NCI-H1436 treated with DMSO at 0.1 percent for 48 hours (cell line): ENCODE measurements at places on chromosomes 5 and 9.

DNA sequence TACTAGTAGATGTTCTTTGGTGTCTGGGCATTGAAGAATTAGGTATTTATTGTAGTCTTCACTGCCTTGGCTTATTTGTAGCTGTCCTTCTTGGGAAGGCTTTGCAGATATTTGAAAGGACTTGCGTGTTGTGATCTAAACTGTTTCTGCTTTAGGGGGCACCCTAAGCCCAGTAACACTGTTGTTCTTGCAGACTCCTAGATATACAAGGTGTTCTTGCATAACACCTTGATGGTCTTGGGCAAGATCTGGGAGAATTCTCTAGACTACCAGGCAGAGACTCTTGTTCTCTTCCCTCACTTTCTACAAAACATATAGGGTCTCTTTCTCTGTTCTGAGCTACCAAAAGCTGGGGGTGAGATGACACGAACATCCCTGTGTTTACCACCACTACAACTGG is 179.1 kb downstream of the FAM170A start:
- no peak for DNase-seq

DNA sequence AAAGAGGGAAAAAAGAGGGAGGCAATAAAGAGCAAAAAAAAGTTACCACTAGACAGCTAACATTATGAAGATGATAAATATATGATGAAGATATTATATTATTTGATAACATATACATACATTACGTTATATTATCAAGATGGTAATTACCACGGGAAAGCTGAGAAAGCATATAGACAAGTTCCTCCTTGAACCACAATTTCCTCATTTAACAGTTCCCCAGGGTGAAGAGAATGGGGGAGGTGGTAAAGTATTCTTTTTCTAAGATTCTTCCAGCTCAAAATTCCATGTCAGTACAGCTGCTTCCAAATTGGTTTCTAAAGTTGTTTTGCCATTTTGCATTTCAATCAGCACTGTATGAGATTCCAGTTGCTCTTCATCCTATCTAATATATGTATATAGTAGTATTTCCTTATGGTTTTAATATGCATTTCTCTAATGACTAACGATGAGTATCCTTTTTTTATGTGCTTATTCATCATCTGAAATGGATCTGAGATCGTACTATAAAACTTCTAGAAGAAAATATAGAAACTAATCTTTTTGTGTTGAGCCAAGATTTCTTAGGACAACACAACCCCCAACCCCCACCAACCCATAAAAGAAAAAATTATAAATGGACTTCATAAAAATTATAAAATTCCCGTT is 49.5 kb upstream of the C9orf72 start:
- no peak for DNase-seq

- DNase-seq: no peak
Measured at GRCh38 chr9:121981118-121981883, 111.8 kb downstream of the TTLL11 start.

GRCh38 chr5:72661405-72661804 is 154.2 kb upstream of the ZNF366 start:
- DNase-seq: no peak

GRCh38 chr5:141992349-141992963 is 20.4 kb downstream of the GNPDA1 start:
- no peak for DNase-seq

DNA sequence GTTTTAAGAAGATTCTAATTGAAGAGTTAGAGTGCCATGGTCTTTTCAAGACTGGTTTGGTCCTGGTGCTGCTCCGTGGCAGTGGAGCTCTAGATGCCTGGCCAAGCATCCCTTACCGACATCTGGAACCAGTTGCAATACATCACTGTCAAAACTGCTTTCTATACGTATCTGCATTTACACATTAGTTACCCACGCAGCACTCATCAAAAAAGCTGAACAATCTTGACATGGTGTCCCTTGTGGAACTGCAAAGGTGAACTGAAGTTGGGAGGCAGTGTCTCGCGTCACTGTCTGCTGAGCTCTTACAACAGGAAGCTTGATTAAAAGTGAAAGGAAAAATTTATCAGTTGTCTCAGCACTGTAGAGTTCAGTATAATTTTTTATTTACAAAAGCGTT is 82.6 kb downstream of the PBX3 start:
- DNase-seq: no peak

DNA sequence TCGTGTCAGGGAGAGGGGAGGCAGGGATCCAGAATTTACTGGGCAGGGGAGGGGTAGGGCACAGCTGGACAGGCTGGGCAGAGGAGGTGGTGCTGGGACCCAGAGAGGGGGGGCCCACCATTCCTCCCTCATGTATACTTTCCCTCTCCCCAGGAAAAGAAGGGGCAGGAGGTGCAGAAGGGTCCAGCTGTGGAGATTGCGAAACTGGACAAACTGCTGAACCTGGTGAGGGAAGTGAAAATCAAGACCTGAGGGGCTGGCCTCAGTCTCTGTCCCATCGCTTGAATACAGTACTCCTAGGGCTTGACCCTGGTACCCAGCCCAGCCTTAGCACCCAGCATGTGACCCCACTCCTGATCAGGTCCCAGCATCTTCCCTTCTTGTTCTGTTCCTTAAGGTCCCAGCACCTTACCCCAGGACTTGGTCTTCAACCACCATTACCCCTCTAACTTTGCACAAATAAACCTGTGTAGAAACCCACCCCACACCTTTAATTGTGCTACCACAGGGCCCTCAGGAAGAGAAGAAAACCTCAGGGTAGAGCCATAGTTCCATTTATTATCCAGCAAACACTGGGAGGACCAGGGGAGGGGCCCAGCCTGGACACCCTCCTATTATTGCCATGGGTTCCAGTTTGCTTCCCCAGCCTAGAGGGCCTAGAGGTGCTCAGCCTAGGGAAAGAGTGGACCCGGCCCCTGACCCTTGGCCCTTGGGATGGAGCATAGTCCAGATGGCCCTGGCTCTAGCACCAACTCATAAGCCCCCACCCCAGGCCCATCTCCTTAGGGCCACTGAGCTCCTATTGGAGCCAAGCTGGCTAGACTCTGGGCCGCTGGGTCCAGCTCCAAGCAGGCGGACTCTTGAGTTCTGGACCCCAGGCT is 2.0 kb downstream of the ENHO start:
- no peak for DNase-seq

GRCh38 chr5:176697267-176697933 is 50.1 kb downstream of the TSPAN17 start:
- no peak for DNase-seq

- no peak for DNase-seq
Measured at GRCh38 chr9:2545881-2546490, 75.6 kb upstream of the VLDLR start.

- DNase-seq: no peak
Measured at GRCh38 chr5:139188558-139189270, 9.5 kb downstream of the SIL1 start.

GRCh38 chr5:79301046-79301712 is 65.2 kb downstream of the JMY start:
- DNase-seq: no peak

DNA sequence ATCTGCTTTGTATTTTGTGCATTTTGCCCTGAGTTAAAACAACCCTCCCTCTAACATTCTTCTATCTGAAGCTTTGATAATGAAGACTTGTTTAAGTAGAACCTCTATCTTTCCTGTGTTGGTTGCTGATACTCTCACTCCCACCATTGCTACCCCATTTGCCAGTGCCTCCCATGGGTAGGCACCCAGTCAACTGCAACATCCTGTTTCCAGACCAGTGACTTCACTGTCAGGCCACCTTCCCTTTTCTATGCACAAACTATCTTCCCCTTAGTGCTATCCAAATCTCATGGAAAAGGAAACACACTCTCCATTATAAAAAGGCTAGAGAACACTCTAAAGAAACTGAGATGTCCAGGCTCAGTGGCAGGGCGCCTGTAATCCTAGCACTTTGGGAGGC is 5.6 kb upstream of the IARS1 start:
- no peak for DNase-seq

DNA sequence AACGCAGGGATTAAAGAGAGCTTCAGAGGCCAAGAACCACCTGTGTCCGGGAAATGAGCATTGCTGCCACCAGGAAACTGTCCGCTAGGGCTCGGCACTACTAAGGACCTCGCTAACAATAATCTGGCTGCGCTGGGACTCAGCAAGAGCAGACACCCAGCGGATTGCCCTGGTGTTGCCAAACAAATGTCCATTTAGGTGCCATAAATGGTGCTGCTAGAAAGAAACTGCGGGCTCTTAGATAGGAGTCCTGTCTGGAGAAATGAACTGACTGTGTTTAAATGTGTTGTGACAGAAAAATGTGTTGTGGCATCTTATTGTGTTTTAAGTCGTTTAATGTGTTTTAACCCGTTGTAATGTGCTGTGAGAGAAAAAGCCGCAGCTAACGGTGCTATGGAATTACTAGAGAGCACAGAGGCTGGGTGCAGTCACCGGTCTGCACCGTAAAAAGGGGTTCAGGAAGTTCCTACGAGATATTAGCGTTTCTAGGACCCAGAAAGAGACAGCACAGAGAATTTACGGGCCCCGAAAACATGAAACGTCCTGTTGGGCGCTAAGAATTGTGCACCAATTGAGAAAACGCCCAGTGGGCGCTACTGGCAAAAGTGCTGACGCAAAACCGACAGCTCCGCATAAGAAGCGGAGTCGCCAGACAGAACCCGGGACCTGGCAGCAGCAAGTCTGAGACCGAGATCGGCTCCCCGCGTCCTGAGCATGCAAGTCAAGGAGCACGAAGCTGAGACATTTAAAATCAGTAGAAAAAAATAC is 90.6 kb downstream of the ANXA2R start:
- DNase-seq: no peak

DNA sequence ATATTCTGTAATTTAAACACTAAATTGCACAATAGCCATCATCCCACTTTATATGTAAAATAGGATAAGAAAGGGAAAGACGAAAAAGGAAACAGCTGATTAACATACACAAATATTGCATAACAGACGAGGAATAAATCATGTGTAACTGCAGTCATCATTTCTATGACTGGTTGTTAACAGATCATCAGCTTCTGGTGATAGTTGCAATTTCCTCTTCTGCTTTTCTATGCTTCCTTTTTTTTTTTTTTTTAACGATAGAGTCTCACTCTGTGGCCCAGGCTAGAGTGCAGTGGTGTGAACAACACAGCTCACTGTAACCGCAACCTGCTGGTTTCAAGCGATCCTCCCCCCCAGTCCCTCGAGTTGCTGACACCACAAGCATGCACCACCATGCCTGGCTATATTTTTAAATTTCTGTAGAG is 22.5 kb upstream of the JAKMIP2 start:
- DNase-seq: peak; percentile 23

GRCh38 chr5:73170522-73170921 is 2.5 kb upstream of the TMEM174 start:
- DNase-seq: no peak

- no peak for DNase-seq
Measured at GRCh38 chr5:1159341-1159675, 42.1 kb upstream of the SLC6A19 start.

DNA sequence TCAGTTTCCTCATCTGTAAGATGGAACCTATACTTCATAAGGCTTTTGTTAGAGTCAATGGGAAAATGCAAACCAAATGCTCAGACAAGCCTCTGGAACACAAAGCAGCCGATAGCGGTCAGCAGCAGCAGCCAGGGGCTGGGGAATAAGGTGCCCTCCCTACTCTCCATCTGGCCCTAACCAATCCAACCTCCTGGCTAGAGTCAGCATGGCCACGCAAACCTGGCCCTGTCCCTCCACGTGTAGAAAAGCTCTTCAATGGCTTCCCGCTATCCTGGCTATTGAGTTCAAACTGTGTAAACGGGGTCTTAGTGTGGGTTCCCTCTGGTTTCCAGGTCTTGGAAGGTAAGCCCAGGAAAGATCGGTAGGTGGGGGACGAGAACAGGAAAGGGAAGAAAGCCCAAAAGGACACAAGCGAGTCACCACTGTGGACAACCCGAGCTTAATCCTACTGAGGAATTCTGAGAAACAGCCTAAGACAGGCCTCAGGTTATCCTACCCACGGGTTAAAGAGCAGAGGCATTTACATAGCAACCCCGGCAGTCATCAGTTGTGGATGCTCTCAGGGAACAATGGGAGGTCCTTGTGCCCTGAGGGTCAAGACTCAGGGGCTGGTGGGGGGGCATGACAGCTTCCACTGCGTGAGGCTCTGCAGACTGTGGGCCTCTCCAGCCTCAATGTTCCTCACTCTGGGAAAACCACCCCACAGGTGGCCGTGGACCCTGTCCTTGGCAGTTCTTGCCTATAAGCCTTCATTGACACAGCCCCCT is 30.9 kb downstream of the FABP6 start:
- no peak for DNase-seq

- DNase-seq: no peak
Measured at GRCh38 chr5:40787986-40788385, 10.2 kb downstream of the PRKAA1 start.

- DNase-seq: no peak
Measured at GRCh38 chr5:155954701-155955445, 372.1 kb upstream of the SGCD start.

DNA sequence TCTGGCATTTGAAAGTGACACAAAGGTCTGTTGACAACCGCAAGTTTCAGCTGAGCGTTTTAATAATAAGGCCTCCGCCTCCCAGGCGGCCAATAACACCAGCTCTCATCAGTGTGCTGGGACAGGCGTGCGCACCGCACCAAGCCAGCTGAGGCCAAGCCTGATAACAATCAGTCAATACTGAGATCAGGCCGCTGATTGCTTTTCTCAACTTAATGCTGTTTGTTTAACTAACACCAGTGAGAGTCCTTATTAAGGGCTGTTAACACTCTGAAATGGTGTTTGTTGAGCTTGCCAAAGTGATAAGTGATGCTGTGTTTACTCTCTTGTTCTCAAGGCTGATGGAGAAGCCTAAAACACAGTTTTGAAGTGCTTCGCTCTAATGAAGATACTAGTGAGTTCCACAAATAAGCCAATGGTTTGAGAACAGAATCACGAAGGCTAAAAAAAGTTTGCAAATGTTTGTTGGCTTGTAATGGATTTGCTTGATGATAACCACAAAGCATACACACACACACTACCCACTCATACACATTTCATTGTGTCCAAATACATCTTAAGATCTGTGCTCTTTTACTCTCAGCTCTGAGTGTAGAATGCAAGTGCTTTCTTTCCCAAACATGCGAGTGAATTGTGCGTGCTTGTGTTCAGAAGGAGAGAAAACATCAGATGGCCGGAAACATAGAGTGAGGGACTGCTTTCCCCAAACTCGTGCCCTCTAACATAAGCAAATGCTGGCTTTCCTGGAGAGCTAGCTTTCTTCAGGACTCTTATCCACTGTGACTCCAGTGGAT is 330.4 kb upstream of the KLF4 start:
- peak; percentile 91 for DNase-seq

- no peak for DNase-seq
Measured at GRCh38 chr9:132846918-132847515, 31.1 kb downstream of the AK8 start.

GRCh38 chr9:84919440-84919839 is 249.9 kb downstream of the NTRK2 start:
- no peak for DNase-seq

GRCh38 chr9:974031-974995 is 2.1 kb upstream of the DMRT3 start:
- DNase-seq: no peak

DNA sequence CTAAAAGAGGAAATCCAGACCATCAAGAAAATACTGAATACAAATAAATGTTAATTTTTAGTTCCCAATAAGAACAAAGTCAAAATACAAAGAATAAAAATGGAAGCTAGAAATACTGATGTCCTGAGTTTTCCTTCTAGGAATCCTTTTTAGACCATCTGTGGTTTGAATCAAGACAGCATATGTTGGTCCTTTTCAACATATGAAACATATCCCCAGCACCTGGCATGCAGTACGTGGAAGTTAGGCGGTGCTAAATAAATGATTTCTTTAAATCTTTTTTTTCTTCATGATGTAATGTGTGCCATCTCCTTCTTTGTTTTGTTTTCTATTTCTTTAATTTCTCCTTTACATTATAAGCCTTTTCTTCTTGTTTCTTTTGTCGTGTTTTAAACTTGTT is 34.0 kb downstream of the KIAA1958 start:
- no peak for DNase-seq
